ENCODE measurements at places on chromosomes 4 and X.

GRCh38 chrX:37047776-37048175 lies 39.6 kb downstream of the FAM47C start:
- no peak for DNase-seq
- no peaks in the 10 kb centered on the region for H3K36me3 ChIP-seq
- no peak overlapping the region for H3K4me3 ChIP-seq
- no peaks in the 10 kb centered on the region for H3K27me3 ChIP-seq
- H3K27ac ChIP-seq, result no peak overlapping the region

DNA sequence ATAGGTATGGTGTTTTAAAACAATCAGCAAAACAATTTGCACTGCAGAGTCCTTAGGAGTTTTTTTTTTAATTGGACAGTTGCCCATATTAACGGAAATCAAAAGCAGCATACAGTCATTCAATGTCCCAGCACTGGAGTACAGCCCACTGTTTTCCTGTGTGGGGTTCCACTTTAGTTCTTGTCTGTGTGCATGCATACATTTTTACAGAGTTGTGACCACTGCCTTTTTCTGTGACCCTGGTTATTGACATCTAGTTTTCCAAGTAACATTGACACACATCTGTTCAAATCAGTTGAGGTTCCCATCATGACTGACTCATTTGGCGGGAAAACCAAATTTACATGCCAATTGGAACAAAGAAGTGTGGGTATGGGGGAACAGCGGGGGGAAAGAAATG lies 83.3 kb downstream of the HPRT1 start:
- H3K36me3 ChIP-seq, result no peaks in the 10 kb centered on the region
- H3K4me1 ChIP-seq, result peaks cover 6% of the 10 kb centered on the region
- H3K27ac ChIP-seq, result no peak overlapping the region
- peaks cover 24% of the 10 kb centered on the region for H3K27me3 ChIP-seq

- peaks cover 20% of the 10 kb centered on the region for H3K27me3 ChIP-seq
- H3K4me3 ChIP-seq, result no peak overlapping the region
- H3K27ac ChIP-seq, result no peak overlapping the region
- H3K36me3 ChIP-seq, result no peaks in the 10 kb centered on the region
- H3K4me1 ChIP-seq, result no peaks in the 10 kb centered on the region
Observed at GRCh38 chr4:6047130-6047673, 29.0 kb upstream of the C4orf50 start.

GRCh38 chrX:49809891-49810632 lies 19.0 kb upstream of the PAGE4 start:
- H3K36me3 ChIP-seq, result no peaks in the 10 kb centered on the region
- no peak for DNase-seq
- H3K4me1 ChIP-seq, result no peaks in the 10 kb centered on the region
- no peak overlapping the region for H3K4me3 ChIP-seq
- H3K27ac ChIP-seq, result no peak overlapping the region

DNA sequence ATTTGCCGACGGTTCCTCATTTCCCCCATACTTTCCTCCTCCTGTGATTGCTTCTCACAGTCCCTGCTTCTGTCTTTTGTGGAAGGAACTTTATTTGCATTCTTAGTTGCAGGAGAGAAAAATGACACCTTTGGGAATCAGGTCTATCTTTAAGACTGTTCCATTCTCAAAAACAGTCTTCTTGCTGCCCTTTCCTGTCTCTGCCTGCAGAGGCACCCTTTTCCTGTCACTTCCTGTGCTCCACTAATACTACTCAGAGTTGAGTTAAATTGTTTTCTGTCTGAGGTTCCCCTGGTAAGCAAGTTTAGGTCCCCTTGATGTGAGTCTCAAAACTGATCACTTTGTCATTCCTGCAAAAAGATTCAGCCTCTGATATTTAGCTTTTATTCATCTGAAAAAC lies 208.8 kb upstream of the CLNK start:
- no peak overlapping the region for H3K27ac ChIP-seq
- H3K27me3 ChIP-seq, result no peaks in the 10 kb centered on the region
- no peak for DNase-seq
- no peaks in the 10 kb centered on the region for H3K36me3 ChIP-seq
- no peak overlapping the region for H3K4me3 ChIP-seq
